Cerebellar nuclear complex (tissue), 1 donor: ENCODE measurements at places on chromosomes 7 and 10.

DNA sequence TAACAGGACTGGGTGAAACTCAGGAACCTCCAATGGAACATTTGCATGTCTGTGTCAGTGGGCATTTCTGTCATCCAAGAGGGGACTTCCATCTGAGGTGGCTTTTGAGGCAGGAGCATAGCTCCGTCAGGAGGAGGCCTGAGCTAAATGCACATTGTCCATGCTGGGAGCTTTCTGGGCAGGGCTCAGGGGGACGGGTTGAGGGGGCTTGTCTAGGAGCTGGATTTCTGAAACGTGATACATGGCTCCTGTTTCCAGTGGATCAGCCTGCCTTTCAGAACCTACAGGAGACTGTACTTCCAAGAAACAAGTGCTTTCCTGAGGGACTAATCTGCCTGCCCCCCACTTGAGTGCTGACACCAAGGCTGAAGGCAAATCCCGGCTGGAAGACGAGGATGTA, 40.5 kb upstream of the GDF10 start:
- DNase-seq, result no peak

DNA sequence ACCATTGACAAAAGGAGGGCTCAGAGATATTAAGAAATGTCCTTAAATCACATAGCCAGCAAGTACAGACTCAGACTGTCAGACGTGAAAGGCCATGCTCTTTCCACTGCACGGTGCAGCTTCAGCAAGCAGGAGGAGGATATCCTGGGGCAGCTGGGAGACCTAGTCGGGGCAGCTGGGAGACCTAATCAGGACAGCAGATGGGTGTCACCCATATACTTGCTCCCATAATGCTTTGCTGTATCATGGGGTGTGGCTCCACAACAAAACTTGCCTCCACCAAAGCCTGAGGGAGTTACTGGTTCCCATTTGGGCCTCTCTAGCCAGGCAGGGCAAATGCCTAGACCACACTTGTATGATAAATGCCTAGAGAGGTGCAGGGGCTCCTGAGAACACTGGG, 55.4 kb downstream of the GRID1 start:
- no peak for DNase-seq

DNA sequence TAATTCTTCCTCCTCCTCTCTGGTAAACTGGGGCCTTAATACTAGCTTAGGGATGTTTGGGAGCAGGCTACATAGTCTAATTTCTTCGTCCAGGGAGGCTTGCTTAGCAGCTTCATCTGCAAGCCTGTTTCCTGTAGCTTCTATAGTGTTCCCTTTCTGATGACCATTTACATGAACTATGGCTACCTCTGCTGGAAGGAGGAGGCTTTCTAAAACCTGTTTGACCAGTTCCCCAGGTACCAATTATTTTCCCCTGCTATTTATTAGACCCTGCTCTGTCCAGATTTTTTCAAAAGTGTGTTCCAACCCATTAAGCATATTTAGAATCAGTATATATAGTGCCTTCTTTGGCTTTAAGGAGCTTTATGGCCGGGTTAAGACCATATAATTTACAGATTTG, 38.8 kb upstream of the DNAH11 start:
- no peak for DNase-seq

GRCh38 chr10:581776-582330, 107.6 kb downstream of the DIP2C start:
- DNase-seq, result no peak

- no peak for DNase-seq
Observed at GRCh38 chr10:36504758-36505157, 620.6 kb upstream of the ANKRD30A start.

GRCh38 chr7:40698921-40699260, 564.1 kb downstream of the SUGCT start:
- no peak for DNase-seq

DNA sequence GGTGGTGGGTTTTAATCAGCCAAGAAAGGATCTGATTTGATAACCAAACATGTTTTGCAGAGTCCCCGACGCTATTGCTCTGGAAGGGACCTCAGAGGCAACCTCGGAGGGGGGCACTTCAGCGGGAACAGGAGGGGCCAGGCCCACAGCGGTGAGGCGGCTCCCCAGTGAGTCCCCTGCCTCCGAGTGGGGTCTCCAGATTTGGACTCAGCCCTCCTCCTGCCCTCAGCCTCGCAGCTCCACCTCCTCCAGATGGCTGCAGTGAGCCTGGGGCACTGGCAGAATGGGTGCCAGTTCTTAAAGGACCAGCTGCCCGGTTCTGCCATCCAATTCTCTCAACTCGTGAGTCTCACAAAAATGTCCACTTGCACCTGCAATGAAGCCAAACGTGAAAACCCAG, 61.0 kb upstream of the NANOS1 start:
- no peak for DNase-seq

DNA sequence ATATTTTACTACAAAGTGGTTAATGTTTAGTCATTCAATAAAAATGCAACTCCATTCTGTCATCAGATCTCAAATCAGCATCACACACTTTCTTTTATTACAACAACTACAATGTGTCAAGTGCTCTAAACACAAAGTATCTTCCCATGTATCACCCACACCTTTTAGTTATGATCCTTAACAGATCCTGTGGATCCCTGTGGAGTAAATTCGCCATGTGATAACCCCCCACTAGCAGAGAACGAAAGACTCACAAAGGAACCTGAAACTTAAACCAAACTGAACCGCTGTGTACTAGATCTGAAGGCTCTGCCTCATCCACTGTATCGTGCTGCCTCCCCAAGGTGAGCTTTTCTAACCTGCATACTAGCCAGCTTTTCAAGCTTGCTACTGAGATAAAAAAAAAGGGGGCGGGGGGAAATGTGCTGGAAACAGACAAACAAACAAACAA, 1.7 kb downstream of the DPY19L1 start:
- peak; percentile 23 for DNase-seq

GRCh38 chr7:2353113-2353935, 1.3 kb upstream of the EIF3B start:
- DNase-seq, result no peak

DNA sequence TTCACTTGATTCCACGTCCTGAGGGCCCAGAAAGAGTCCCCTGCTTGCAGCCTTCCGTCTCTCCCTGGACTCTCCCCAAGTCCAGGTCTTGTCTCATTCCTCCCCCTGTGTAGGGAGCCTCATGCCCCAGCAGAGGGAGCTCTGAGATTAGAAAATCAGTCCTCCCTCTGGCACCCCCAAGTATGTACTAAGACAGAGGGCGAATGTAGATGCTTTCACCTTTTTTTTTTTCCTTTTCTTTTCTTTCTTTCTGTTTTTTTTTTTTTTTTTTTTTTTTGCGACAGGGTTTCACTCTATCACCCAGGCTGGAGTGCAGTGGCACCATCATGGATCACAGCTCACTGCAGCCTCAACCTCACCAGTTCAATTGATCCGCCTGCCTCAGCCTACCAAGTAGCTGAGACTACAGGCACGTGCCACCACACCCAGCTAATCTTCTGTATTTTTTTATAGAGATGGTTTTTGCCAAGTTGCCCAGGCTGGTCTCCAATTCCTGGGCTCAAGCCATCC, 10.3 kb downstream of the SFXN3 start:
- DNase-seq, result peak; percentile 67

DNA sequence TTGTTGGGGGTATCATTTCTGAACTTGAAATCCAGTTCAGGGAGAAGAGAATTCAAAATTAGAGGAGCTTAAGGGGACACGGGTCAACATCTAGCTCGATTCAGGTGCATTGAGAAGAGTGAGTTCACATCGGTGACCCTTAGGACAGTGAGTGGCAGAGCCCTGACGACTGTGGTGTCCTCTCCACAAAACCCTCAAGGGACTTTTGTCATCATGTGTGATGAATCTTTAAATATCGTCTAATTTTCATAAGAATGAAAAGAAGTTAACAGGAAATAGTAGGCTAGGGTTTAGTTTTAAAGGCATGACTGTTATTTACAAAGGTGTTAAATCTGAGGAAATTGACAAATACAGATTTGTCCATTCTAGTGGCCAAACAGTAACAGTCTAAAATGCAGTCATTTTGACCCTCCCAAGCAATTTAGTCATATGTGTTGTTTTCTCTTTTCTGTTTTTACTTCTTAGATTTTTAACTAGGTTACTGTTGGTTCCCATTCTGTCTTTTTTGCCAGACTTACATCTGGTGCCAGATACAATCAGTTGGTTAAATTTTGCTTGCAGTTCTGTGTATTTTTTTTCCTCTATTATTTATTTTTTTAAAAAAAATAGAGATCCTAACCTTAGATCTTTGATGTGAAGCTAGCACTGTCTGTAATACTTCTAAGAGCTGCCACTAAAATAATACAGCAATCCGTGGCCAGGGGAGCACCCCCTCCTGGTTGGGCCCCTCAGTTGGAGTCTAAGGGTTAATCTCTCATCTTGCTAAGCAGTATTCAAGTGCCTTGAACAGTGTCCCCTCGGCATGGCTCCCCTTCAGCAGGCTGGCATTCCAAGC, 34.9 kb upstream of the SH2B2 start:
- DNase-seq, result no peak

GRCh38 chr10:103715430-103715829, 139.9 kb downstream of the SH3PXD2A start:
- no peak for DNase-seq

DNA sequence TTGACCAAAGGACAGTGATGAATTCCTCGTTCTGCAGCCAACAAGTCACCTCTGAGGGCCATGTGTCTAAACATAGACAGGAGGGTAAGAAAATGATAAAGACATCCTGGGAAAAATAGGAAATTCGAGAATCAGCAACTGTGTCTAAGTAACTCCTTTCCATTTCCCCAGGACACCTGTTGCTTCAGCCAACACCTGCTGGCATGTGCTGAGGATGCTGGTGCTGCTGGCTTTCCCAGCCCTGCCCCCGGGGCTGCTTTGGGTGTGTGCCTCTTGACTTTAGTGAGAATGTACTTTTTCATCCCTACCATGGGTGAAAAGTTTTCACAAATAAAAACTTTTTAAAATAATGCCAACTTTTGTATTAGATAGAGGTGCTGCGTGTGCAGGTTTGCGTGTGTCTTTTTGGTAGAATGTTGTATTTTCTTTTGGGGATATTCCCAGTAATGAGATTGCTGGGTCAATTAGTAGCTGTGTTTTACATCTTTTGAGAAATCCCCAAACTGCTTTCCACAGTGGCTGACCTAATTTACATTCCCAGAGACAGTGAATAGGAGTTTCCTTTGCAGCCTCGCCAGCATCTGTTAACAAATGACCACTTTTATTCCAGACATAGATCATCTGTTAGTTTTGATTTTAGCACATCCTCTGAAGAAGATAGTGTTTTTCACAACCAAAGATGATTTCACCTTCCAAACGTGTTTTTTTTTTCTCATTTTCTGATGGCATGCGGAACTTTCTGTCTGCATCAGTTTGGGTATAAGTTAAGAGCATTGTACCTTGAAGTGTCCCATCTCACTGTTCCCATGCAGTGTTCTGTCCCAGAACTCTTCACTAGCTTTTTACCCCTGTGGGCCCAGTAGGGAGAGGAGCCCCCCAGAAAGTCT, 104.2 kb upstream of the ACBD5 start:
- DNase-seq, result no peak
